ENCODE measurements at places on chromosomes 6 and 20. TPM values are rescaled to one million over a fixed set of nuclear protein-coding genes. Genes with fewer than 3 reads are reported as not detected.

GRCh38 chr6:106347219-106347618 is 13.3 kb upstream of the CRYBG1 start:
- no peak for DNase-seq

- DNase-seq, result no peak
These were observed 41.3 kb downstream of the NHLRC1 start for GRCh38 chr6:18081025-18081668.

DNA sequence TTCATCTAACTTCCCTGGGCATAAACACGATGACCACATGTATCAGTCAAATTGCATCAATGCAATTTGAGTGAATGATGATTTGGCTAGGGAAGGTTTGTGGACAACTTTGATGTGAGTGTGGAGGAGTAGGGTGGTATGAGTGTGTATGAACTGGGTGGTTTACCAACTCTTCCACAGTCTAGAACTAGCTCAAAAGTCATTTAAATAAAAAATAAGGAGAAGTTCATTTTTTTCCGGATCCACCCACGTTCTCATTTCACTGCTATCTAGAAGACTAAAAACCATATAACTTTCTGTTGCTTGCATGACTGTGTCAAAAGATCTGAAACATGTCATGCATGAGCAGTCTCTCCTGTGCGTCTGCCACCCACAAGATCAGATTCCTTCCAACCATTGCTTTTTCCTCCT is 23.6 kb downstream of the SLC35D3 start:
- no peak for DNase-seq

DNA sequence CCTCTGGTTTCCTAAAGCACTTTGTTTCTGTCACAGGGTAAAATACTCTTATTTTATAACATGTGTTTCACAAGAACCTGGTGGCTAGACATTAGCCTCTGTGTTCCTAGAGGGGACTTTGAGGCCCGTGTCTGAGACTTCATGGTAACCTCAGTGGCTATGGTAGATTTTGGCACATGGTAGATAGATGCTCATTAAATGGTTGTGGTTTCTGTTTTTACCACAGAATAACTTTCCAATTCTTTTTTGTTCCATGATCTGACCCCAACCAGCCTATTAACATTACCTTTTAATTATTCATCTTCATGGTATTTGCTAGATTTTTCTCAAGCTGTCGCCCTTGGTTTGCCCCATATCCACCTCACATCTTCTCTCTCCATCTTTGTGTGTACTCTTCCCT is 34.3 kb downstream of the CCN2 start:
- DNase-seq, result no peak

DNA sequence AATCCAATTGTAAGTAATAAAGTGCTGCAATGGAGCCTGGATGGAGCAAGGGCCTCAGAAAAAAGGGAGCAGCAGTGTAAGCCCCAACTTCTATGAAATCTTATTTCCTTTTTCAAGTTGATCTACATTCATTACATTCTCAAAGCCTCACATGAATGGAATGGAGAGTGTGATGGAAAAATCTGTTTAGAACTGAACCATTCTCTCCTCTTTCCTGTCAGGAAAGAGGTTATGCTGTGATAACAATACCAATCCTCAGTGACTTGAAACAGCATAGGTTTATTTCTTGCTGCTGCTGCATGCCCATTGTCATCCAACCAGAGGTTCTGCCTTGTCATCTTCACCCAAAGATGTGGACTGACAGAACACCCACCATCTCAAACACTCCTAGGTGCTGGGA is 8.9 kb upstream of the OR2H2 start:
- DNase-seq, result no peak

DNA sequence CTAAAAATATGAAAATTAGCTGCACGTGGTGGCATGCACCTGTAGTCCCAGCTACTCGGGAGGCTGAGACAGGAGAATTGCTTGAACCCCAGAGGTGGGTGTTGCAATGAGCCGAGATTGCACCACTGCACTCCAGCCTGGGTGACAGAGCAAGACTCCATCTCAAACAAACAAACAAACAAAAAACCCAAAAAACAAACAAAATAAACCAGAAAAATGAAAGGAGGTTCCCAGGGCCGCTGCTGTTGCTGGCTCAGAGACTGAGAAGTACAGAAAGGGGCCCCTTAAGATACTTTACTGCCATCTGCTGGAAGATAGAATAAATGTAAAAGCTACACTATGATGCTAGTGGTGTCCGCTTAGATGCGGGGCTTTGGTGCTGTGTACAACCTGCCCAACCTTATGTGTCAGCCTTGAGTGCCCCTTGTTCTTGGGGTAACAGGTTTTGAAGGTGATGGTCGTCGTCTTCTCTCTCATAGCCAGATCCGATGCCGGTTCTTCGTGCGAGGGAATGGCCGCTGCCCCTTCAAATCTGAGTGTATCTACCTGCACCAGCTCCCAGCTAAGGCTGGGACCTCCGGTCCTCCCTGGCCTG is 2.8 kb upstream of the FANCE start:
- DNase-seq, result no peak

DNA sequence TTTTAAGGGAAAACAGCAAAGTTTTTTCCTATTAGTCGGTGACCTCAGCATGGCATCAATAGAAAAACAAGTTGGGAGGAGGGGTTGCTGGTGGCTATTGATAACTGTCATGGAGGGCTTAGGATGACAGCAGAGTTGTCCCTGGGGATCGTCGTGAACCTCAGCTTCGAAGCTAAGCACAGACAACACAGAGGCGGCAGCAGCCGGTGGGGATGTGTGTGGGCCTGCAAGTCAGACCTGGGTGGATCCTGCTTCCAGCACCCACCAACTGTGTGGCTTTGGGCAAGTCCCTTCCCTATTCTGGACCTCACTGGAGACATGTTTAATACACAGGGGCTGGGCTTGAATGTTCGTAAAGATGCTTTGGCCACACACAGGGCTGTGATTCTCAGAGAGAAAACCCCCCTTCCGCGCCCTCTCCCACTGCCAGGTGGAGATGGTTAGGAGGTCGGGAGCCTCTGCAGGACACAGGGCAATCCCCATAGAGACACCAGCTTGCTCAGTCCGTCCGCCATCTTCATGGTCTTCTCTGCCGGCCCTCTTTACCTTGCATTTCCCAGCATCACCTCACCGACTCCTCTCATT is 83.1 kb upstream of the TOX2 start:
- DNase-seq, result no peak

- DNase-seq, result peak; percentile 83
These were observed 105.0 kb downstream of the PREX1 start for GRCh38 chr20:48722737-48723191.

FAXC gene
- 3.8 TPM for total RNA-seq

PRRT1 gene
- total RNA-seq, result 7.0 TPM

GRCh38 chr6:170459451-170459850 is 93.7 kb downstream of the PSMB1 start:
- no peak for DNase-seq
